ENCODE measurements at places on chromosomes 2 and 18.

- peak; percentile 3 for DNase-seq
Measured at GRCh38 chr18:76923485-76924085, 101.2 kb downstream of the ZNF236 start.

- DNase-seq: peak; percentile 21
Measured at GRCh38 chr2:23649819-23650218, 264.8 kb downstream of the KLHL29 start.

- no peak for DNase-seq
Measured at GRCh38 chr2:223166983-223167650, 115.1 kb downstream of the KCNE4 start.

GRCh38 chr18:37483221-37483971 lies 82.2 kb downstream of the CELF4 start:
- DNase-seq: no peak

- DNase-seq: no peak
Measured at GRCh38 chr2:234164493-234165413, 114.3 kb downstream of the SPP2 start.

- DNase-seq: no peak
Measured at GRCh38 chr2:209499069-209499468, 75.2 kb downstream of the MAP2 start.

DNA sequence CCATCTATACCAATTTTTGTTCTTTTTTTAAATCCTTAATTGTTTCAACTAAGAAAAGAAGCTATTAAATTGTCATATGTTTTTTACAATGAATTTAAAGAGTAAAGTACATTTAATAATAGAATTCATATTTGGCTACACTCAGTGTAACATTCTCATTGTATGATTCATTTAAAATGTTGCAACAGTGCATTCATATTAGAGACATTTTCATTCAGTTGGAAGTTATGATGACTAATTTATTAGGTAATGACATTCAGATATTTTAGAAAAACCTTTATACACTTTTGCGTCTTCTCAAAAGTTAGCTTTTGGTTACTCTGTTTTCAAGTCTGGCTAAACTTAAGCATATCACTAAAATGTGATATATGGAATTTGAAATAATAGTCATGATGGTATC lies 887.5 kb upstream of the NRXN1 start:
- no peak for DNase-seq

GRCh38 chr2:88729061-88729745 lies 37.7 kb downstream of the RPIA start:
- DNase-seq: no peak

- DNase-seq: no peak
Measured at GRCh38 chr2:113407446-113408099, 29.9 kb upstream of the ZNG1B start.

DNA sequence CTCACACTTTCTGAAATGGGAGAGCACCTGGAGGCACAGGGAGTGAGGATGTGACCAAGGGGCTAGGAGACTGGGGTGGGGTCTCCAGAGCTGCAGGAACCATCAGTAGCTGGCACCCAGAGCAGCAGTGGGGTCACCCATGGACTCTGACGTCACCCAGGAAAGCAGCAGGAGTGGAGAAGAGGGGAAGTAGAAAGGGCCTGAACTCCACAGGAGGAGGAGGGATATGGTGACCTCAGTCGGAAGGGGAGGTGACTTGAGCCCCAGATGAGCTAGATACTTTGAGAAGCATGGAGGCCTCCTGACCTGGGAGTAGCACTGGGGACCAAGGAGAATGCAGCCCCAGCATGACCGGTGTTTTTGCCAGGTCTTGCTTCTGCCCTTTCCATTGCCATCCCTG lies 8.8 kb downstream of the NMUR1 start:
- no peak for DNase-seq

GRCh38 chr2:236120829-236121228 lies 47.4 kb downstream of the GBX2 start:
- no peak for DNase-seq

DNA sequence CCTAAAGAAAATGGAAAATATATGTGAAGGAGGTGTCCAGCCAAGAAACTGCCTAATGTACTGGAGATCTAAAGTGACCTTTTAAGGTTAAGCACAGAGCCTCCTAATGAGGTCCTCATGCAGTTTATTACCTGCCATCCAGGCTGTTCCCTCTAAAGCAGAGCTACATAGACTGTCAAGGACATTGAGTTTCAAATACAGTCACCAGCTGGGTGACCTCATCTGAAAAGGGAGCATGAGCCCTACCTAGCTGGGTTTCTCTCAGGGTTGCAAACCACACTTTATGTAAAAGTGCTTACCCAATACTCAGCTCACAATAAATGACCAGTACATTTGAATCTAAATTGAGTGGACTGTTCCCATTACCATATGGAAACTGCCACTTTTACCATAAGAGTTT lies 65.4 kb upstream of the CTNNA2 start:
- DNase-seq: no peak

DNA sequence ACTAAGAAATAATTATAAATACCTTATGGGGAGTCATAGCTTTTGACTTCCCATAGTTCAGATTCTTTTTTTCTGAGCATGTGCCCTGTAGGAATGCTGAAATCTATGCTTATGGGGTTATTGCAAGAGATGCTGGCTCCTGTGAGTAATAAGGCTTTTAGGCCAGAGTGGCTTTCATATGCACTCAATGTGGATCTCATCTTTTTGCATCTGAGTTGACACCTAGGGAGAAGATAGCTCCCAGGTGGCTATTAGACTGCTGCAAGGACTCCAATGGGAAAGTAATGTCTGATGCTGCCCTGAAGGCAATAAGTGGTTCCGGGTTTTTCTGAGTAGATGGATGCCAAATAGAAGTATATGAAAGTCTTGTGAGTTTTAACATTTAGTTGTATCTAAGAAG lies 21.0 kb downstream of the DNAH6 start:
- DNase-seq: no peak

DNA sequence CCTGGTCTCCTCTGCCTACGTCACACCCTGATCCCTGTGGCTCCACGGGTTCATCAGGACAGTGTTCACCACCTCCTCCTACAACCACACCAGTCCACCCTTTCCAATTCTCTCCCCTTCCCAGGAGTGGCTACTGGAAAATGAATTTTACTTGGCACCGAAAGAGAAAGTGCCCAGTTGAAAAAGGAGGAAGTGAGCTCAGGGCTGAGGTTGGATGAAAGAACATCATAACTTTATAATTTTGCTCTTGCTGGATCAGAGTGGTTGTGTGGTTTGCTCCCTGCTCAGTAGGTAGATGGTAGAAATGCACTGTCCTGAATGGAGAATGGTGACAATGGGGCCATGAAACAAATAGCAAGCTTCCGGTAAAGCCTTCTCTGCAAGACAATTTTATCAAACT lies 140.3 kb upstream of the DDX18 start:
- no peak for DNase-seq

DNA sequence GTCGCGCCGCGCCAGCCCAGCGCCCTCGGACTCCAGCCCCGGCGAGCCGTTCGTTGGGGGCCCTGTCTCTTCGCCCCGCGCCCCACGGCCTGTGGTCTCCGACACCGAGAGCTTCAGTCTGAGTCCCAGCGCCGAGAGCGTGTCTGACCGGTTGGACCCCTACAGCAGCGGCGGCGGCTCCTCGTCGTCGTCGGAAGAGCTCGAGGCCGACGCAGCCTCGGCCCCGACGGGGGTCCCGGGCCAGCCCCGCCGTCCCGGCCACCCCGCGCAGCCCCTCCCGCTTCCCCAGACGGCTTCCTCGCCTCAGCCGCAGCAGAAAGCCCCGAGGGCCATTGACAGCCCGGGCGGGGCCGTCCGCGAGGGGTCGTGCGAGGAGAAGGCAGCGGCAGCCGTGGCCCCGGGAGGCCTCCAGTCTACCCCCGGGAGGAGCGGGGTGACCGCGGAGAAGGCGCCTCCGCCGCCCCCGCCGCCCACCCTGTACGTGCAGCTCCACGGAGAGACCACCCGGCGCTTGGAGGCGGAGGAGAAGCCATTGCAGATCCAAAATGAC lies 1.4 kb downstream of the PHLPP1 start:
- peak; percentile 28 for DNase-seq

DNA sequence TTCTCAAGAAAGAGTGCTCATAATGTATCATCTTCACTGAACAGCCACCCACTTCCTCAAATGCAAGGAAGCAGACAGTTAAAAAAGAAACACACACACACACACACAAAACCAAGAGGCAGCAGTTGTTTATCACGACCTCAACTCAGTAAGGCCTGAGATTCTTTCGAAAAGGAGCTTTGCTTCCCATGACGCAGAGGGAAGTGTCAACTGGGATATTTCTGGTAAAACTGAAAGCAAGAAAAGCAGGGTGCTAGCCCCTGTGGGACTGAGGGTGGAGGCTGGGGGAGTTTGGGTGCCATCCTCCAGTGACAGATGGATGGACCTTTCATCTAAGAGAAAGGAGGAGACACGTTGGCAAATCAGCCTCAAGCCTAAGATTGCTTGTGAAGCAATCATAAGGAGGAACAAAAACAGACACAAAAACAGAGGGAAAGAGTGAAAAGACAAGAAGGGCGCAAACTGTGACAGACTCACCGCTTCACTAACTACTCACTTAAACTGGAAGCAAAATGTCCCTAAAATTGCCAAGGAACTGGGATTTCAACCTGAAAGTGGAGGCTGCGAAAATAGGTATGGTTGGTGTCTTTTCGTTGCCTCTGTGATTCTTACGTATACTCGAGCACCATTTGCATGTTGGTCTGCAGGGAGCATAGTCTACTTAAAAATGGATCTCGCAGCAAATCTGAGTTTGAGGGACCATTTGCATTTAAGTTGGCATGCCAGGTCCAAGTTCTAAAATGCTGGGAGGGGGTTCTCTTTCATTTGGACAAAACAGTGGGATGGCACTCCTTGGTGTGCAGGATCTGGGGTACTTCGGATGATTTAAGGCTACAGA lies at the start of gene ARHGAP25:
TSS of gene ARHGAP25 (plus strand) at position 124 of the 838 bp plus-strand sequence. CDS start at position 513, 389 bp downstream.
- DNase-seq: no peak

DNA sequence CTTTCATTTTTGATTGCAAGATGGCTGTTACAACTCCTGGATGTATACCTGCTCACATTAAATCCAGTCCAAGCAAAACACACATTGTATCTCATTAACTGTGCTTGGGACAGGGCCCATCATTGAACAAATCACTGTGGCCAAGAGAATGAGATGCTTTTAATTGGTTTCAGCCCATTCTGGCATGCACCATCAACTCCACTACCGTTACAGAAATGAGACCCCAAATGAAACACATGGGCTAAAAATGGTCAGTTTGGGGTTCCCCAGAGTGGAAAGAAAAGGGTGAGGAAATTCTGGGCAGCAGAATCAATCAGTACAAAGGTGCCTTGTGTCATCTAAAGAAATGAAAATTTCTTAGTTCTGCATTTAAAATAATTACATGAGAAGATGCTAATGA lies 52.7 kb downstream of the FAM171B start:
- DNase-seq: no peak

DNA sequence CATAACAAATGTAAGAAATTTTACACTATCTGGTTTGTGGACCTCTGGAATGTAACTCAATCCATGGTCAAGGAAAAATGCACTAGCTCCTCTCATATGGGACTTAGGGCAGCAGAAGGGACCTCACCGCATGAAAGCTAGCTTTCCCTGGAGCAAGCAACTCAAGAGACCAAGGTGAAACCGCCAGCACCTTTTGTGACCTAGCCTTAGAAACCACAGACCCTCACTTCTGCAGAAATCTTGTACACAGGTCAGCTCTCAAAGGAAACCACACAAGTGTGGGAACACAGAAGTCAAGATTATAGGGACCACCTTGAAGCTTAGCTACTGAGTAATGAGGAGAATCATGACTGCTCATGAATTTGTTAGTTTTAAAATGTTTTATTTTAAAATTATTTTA lies 222.5 kb downstream of the DLGAP1 start:
- no peak for DNase-seq

GRCh38 chr2:172129404-172129803 lies 26.7 kb upstream of the DLX2 start:
- no peak for DNase-seq

DNA sequence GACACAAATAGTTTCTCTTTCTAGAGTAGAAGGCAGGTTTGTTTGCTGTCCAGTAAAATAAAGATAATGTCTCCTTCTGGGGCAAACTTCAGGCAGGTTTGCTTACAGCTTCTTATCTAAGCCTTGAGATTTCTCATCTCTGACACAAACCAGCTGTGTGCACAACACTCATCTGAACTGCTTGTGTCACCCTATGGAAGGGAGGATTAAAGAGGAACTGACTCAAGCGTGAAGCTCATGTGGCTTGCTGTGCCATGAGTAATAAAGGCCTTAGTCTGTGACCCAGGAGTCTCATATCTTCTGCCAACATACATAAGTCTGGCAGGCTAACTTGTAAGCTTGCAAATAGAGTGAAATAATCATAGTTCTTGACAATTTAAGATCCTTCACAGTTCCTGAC lies 24.2 kb upstream of the CPO start:
- no peak for DNase-seq

DNA sequence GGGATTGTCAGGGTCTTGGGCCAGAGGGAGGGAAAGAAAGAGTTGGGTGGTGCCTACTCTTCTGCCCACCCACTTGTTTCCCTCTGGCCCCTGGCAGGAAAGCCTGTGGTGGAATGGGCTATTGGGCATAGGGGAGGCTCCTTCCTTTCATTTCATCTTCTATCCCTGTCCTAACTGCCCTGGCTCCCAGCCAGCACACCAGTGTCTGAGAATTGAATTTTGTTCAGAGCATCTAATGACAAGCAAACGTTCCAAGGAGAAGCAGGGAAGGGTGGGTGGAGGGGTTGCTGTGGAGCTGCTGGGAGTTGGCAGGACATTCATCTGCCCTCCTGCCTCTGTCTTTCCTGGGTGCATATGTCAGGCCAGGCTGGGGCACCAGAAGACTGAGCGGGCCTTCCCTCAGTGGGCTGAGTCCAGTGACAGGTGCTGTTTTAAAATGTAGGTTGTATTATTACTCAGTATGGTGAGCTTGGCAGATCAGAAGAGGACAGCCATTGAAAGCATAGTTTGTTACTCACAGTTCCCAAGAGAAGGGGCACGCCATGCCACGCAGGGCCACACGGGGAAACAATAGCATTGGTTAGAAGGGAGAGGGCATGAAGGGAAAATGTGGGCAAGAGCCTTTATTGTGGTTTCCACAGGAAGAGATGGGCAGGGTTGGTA lies 171.9 kb downstream of the ACOXL start:
- DNase-seq: no peak

DNA sequence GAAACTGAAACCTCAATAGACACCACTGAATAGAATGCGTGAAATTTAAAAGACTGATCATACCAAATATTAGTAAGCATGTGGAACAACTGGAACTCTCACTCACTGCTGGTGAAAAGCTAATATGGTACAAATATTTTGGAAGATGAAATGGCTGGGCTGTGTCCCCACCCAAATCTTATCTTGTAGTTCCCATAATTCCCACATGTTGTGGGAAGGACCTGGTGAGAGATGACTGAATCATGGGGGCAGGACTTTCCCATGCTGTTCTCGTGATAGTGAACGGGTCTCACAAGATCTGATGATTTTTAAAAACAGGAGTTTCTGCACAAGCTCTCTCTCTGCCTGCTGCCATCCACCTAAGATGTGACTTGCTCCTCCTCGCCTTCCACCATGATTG lies 32.0 kb upstream of the MYCN start:
- no peak for DNase-seq

GRCh38 chr2:129894616-129895015 lies 84.8 kb upstream of the RAB6C start:
- no peak for DNase-seq
